ENCODE measurements at places on chromosomes 12 and 14.
A peak's percentile ranks its signal among the peaks of the same experiment; 100 is the strongest.

DNA sequence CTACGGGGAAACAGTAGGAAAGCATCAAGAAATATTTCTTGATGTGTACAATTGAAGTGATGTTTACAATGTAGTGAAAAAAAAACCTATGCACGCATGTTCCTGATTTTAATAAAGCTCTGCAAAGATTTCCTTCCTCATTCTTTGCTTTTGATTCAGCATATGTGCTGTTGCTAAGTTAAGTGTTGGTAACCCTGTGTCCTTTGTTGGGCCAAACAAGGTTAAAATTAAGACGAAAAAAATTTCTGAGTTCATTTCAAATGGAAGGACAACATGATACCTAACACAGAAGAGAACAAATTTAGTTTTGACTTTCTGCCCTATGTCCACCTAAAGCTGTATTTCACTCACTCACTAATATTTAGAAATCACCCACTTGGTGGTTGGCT is 62.8 kb downstream of the PPP2R5C start:
- DNase-seq = no peak

DNA sequence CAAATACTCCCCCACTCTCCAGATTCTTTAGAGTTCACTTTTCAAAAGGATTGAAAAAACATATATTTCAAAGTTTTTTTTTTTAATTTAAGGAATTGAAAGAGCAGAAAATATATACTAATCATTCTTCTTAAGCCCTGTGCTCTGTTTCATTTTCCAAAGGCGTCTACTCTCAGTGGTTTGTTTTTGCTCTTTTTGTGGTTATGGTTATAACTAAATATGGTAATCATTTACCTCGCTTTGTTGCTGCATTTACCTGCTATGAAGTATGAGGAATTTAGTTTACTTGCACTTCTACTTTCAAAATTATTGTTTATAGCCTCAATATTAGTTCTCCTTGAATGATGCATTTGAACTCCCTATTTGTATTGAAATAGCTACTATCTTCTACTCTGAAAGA is 55.9 kb upstream of the LRRK2 start:
- DNase-seq = no peak

GRCh38 chr12:49548822-49549648 is 10.2 kb downstream of the KCNH3 start:
- no peak for DNase-seq

DNA sequence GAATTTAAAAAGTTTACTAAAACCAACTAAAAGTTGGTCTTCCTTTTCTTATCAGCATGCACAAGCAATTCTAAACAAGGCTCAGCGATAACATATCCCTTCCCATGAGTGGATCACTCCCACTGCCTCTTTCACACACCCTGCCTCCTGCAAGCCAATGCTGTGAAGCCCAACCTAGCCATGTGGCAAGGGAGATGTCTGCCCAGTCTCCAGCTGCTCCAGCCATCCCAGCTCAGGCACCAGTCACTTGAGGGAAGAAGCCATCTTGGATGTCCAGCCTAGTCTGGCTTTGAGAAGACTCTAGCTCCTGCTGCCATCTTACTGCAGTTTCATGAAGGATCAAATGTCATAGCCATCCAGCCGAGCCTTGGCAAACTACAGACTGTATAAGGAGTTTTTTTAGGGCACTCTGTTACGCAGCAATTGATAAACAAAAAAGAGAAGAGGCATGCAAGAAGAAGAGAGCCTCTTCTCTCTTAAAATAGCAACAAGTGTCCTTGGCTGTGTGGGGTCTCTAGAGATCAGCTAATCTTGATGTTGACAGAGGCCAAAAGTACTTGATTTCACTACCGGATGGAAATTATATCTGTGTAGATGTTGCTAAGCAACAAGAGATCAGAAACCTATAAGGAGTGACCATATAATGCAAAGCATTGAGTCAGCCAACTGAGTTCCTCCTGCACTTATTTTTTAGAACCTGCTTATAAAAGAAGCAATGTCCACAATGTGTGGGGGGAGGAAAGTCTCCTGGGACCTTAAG is 108.9 kb downstream of the PTCSC3 start:
- no peak for DNase-seq

GRCh38 chr14:28098856-28099255 is 667.7 kb upstream of the FOXG1 start:
- DNase-seq = no peak

DNA sequence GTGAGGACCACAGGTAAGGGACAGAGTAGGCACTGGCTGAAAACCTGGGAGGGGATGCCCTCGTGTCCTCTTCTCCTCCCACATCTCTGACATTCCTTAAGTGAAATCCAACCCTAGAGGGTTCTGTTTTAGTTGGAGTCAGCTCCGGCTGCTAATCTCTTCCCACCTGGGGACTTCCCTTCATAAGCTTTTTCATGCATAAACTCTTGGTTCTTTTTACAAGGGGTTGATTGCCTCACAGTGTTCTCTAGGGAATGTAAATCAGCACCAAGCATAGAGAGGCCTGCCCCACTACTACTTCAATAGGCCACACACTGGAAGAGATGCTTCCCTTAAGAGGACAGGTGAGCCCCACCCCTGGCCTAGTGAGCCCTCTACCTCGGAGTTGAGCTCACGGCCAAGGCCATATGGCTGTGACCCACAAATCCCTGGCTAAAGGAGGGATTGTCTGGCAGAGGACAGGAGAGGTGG is 3.2 kb upstream of the SYNDIG1L start:
- DNase-seq = no peak

GRCh38 chr12:24806386-24806785 is 142.5 kb downstream of the BCAT1 start:
- DNase-seq = no peak

GRCh38 chr14:96167224-96168148 is 37.2 kb upstream of the BDKRB2 start:
- peak; percentile 77 for DNase-seq

DNA sequence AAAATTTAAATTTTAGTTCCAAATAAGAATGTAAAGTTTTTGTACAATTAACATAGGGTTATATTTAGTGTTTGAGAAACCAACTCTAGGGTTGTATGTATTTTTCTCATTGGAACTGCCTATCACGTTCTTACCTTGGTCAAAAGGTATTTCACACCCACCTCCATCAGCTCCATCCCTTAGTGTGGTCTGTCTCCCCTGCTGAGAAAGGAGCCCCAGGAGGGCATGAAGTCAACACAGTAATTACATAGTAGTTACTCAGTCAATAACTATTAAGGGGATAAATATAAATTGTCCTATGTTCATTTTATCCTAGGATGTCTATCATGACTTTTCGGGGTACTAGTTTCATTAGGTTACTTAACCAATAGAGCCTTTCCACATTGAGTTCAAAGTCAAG is 106.3 kb downstream of the AKAP6 start:
- DNase-seq = no peak

- no peak for DNase-seq
These were observed 35.2 kb downstream of the CDC42BPB start for GRCh38 chr14:103022002-103022684.

DNA sequence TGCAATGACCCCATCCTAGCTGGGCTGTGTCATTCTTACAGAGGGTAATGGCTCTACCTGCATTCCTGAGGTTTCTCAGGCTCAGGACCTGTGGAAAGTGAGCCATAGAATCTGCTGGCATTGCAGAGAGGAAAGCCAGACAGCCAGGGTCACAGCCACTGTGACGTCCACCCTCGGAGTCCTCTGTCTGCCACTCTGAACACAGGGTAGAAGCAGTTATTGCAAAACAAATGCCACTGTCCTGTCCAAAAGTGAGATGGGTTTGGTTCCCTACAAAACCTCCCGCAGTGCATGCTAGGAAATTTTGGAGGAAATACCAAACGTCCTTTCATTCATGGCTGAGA is 37.8 kb downstream of the TNFAIP2 start:
- no peak for DNase-seq

- no peak for DNase-seq
These were observed 226.2 kb upstream of the CRY1 start for GRCh38 chr12:107319533-107320032.

- no peak for DNase-seq
These were observed 332.5 kb downstream of the CEP128 start for GRCh38 chr14:80609055-80609454.

- no peak for DNase-seq
These were observed 8.5 kb downstream of the IRAK3 start for GRCh38 chr12:66197495-66197921.

GRCh38 chr14:77043984-77044485 is 15.5 kb upstream of the IRF2BPL start:
- DNase-seq = no peak

- peak; percentile 81 for DNase-seq
These were observed 11.4 kb downstream of the EVL start for GRCh38 chr14:100076606-100077005.

DNA sequence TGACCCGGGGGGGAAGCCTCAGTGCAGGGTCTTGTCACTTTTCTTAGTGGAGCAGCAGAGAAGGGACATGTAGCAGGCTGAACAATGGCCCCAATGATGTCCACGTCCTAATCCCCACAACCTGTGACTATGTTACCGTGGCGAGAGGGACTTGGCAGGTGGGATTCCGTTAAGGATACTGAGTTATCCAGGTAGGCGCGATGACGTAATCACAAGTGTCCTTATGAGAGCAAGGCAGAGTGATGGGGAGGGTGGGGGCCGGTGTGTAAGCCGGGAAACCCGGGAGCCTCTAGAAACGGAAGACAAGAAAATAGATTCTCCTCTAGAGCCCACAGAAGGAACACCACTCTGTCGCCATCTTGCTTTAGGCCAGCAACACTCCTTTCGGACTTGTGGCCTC is 4.4 kb downstream of the OTUB2 start:
- no peak for DNase-seq

DNA sequence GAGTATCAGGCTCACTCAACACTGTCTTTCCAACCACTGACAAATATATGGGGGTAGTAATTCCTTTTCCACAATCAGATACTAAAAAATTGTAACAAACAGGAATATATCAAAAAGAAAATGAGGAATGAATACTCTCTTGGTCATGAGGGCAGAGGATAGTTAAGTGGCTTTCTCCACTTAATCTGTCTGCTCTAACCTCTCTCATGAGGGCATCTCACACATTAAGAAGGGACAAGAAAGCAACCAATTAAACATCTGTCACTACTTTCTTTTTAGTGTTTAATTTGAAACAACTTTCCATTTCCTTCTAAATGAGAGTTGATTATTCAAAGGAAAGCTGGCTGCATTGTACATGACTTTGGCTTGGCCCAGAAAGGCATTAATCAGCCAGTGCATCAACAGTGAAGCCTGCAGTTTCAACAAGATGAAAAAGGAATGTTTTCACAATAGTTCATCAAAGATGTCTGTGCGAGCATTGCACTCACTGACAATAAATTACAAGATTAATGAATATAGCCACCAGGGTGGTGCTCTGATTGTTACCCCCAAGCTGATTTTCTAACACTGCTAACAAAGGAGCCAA is 142.0 kb downstream of the SEC23A start:
- DNase-seq = no peak

GRCh38 chr12:55681142-55682077 is 26.3 kb downstream of the ITGA7 start:
- DNase-seq = peak; percentile 21

DNA sequence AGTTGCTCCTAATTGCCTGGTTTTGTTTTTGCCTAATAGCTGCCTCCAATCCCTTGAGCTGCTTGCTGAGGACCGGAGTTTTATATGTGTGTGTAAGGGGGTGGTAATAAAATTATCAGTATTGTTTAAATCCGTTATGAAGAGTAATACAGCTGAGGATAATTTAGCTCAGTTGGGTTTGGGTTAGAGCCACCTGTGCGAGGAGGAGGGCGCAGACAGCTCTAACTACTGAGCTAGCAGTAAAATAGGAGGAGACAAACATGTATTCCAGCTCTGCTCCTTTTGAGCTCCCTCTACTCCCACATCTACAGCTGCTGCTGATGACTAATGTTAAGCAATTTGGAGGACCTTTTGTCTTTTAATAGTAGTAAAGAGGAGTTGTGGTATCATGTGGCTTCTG is 61.5 kb downstream of the SPATS2 start:
- no peak for DNase-seq

DNA sequence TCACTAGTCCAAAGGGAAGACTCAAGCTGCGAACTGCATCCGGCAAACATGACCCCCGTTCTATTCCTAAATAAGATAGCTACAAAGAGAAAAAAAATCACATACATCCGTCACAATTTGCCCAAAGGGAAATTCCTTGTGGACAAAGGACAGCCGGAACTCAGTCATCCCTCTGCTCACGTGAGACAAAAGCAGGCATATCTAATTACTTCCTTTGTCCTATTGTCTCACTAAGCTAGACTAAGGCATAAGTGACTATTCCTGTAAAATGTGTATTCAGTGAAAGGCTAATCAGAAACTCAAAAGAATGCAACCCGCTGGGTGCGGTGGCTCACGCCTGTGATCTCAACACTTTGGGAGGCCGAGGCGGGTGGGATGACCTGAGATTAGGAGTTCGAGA is 27.2 kb upstream of the NINJ2 start:
- DNase-seq = no peak

DNA sequence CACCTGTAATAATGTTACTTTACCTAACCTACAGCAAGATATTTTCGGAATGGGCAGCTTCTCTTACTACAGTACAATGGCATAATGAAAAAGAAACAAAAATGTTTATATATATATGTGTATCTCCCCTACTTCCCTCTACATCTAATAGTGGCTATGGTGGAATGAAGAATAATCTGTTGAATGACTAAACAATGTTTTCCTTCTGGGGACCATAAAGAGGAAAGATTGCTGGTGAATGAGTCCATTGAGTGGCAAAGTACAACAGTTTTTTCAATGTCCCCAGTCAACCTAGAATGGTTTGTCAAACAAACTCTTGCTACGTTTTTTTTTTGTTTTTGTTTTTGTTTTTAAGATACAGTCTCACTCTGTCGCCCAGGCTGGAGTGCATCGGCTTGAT is 47.2 kb downstream of the RALGAPA1 start:
- no peak for DNase-seq

DNA sequence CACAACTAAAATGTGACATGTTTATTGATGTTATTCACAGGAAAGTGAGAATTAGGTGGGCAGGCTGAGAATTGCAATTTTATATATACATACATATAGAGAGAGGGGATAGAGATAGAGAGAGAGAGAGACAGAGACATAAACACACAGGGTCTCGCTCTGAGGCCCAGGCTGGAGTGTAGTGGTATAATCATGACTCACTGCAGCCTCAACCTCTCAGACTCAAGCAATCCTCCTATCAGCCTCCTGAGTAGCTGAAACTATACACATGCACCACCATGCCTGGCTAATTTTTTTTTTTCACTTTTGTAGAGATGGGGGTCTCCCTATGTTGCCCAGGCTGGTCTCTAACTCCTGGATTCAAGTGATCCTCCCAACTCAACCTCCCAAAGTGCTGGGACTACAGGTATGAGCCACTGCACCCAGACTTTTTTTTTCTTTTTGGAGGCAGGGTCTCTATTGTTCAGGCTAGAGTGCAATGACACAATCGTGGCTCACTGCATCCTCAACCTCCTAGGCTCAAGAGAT is 49.1 kb downstream of the R3HDM2 start:
- no peak for DNase-seq

DNA sequence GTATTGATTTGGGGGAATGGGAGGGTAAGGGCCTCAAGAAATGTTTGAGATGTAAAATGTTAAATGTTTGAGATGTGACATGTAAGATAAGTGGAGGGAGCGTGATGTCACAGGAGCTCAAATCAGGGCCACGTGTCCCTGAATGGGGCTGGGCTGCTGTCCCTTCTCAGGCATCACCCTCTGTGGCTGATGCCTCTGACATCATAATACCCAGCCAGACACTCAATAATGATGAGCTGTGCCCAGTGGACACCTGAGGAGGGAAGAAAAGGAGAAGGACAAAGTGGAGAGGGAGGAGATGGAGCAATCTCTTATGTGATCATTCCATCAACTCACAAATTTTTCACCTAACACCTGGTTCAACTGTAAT is 120.8 kb downstream of the SAMD4A start:
- no peak for DNase-seq

Data from GM04504 (cell line).